ENCODE measurements at places on chromosomes 1 and 21.

DNA sequence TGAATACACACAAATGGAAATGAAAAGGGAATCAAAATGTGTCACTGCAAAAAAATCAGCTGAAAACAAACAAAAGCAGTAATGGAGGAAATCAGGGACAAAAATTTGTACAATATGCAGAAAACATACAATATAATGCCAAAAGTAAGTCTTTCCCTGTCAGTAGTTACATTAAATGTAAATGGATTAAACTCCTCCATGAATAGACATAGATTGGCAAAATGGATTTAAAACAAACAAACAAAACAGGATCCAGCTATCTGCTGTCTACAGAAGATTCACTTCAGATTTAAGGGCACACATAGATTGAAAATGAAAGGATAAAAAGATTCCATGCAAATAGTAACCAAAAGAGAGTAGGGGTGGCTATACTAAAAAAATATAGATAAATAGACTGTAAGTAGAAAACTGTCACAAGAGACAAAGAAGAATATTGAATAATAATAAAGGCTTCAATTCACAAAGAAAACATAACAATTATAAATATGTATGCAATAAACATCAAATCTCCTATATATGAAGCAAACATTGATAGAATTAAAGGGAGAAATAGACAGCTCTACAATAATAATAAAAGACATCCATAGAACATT, 42.2 kb upstream of the ERO1B start:
- no peak for DNase-seq

DNA sequence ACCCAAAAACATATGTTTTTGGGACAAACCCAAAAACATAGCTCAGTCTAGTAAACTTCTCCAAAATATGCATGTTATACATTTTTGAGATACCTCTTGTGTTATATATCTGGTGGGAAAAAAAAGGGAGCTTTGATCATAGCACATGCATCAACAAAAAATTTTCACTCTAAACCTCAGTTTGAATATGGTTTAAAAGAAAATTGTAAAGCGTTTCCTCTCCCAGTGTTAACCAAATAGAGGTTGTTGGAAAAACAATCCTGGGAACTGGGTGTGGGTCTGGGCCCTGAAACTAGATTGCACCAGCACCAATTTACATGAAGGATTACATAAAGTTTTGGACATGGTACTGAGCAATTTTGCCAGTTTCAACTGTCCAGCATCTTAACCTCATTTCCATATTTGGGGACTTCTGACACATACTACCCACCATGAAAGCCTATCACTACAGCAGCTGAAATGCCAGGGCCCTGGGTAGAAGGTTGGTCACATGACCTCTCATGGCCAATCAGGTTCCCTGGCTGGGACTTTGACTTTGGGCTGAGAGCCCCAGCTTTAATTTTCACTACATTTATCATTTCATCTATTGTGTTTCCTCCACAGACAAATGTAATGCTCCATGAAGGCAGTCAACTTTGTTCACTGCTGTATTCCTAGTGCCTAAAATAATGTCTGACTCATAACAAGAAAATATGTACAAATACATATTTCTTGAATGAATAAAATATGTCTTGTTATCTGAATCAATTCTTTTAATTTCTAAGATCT, 150.7 kb downstream of the SETD4 start:
- DNase-seq: no peak

DNA sequence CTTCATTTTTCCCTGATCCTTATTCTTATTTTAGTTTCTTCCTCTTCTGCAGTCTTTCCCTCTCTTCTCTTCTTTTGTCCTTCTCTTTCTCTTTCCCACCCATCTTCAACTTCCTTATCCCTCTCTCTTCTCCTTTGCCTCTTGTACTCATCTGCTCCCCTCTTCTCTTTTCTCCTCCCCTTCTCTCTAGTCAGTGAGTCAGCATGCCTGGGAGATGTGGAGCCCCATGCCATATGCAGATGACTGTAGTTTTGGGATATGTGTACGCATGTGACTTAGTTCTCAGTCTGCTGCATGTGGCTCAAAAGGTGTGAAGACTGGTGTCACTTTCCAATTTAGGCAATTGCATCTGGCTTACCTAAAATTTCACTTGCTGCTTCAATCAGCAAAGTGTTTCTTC, 10.4 kb downstream of the DNAJC6 start:
- no peak for DNase-seq

DNA sequence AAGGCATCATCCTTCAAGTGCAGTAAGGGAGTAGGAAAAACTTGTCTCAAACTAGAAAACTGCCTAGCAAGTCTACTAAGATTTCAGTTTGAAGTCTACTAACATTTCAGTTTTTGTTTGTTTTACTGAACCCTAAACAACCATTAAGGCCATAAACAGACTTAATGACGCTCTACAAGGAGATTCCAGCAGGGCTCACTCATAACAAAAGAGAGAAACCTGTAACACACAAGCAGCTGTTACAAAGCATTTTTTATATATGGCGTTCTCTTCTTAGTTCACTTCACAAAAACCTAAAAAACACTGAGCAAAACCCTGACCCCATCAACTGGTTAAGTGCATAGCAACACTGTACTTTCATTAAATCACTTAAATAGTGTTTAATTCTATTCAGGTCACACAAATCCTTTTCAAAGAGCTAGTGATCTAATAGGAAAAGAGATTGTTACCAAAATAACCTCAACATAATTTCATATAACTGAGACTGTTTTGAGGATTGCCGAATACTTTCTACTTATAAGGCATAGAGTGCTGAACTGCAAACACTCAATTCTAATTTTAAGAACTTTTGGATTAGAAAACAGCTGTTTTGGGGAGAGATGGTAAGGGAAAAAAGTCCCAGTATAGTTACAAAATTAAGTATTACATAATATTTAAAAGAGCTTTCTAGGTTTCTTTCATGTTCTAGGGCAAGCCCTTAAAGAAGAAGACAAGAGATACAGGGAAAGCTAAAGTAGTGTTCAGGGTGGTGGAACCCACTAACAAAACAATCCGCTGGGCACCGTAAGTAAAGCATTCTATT, 1.4 kb downstream of the B3GALNT2 start:
- no peak for DNase-seq

DNA sequence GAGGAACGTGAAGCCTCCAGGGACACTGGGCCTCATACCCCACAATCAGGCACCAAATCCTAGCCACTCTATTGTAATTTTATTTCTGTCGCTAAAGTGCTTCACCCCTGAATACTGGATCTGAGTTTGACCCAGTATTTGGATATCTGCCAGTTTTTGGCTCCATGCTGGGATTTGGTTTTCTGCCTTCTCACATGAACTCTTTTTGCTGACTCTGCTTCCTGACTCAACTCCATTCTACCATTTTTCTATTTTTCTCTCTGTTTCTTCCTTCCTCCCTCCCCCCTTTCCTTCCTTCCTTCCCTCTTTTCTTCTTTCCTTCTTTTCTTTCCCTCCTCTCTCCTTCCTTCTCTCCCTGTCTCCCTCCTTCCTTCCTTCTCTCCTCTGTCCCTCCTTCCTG, 151.3 kb upstream of the GJB5 start:
- DNase-seq: no peak

DNA sequence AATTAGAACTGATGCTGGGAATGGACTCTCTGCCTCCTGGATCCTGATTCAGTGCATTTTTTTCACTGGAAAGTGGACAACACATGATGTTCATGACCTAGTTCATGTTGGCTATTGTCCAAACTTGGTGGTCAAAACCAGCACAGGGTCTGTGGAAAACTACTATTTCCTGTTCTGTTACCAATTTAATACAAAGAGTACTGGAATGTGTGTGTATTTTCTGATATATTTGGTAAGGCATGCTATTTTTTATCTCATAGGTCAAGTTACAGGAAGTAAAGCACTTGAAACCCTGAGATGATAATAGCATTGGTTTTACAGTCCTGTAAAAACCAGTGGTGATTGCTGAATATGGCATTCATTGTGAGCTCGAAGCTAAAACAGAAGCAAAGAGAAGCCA, 89.9 kb downstream of the SGIP1 start:
- DNase-seq: no peak

DNA sequence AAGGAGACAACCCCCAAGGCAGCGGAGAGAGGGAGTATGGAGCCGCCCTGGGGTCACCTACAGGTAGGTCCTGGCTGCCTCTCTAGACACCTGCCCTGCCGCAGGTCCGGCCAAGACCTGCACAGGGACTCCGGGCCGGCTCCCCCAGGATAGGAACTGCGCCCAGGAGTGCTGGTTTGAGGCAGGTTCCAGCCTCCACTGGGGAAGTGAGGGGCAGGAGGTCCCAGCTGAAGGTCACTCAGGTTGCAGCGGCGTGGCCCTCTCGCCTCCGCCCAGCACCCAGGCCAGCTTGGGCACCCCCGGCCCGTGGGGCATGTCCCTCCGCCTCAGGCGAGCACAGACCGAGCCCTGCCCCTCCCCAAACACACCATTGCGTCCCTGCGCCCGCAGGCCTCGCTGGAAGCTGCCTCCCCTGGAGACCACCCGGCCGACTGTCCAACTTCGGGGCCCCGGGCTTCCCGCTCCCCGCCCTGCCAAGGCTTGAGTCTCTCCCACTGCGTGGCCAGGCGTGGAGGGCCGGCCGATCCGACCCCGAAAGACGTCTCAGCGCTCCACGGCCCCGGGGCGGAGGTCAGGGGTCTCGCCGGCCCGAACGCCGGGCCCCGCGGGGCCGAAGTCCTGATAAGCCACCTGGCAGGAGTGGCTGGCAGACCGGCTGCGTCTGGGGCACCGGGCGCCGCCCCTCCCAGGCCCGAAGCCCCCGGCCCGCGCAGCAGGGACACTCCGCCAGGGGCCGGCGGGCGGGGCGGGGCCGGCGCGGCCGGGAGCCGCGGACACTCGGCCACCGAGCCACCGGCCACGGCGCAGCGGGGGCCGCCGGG, 1.4 kb upstream of the SKI start:
- DNase-seq: no peak

GRCh38 chr1:206082831-206083695, 30.1 kb downstream of the RHEX start:
- no peak for DNase-seq

DNA sequence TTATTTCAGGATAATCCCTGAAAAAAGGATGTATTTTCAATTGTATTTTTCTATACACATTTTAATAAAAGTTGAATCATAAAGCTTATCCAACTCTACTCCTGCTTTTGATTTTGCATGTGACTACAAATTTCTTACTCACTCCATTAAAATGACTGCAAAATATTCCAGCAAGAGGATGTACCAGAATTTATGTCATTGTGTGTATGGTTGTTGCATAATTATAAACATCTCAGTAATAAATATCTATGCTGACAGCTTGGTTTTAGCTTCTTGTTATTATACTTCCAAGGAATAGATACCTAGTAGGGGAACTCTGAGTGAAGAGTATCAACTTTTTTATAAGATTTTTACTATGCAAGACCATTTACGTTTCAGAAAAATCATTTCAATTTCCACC, 463.2 kb upstream of the RUNX1 start:
- no peak for DNase-seq

- no peak for DNase-seq
Observed at GRCh38 chr1:238318294-238319110, 427.8 kb upstream of the ZP4 start.

- DNase-seq: no peak
Observed at GRCh38 chr1:65009176-65009575, 42.8 kb upstream of the JAK1 start.

DNA sequence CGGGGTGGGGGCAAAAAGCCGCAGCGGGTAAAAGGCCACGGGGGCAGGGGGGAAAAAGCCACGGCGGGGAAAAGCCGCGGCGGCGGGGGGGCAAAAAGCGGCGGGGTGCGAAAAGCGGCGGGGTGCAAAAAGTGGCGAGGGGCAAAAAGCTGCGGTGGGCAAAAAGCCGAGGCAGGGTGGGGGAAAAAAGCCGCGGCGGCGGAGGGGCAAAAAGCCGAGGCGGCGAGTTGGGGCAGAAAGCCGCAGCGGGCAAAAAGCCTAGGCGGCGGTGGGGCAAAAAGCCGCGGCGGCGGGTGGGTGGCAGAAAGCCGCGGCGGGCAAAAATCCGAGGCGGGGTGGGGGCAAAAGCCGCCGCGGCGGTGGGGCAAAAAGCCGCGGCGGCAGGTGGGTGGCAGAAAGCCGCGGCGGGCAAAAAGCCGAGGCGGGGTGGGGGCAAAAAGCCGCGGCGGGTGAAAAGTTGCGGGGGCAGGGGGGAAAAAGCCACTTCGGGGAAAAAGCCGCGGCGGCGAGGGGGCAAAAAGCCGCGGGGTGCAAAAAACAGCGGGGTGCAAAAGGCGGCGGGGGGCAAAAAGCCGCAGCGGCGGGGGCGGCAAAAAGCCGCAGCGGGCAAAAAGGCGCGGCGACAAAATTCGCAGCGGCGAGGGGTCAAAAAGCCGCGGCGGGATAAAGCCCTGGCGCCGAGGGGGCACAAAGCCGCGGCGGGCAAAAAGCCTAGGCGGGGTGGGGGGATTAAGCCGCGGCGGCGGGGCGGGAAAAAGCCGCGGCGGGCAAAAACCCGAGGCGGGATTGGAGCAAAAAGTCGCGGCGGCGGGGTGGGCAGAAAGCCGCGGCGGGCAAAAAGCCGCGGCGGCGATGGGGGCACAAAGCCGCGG, 3901.2 kb downstream of the SRGAP2C start:
- no peak for DNase-seq

GRCh38 chr1:110780600-110781484, 92.1 kb upstream of the CD53 start:
- DNase-seq: peak; percentile 41

DNA sequence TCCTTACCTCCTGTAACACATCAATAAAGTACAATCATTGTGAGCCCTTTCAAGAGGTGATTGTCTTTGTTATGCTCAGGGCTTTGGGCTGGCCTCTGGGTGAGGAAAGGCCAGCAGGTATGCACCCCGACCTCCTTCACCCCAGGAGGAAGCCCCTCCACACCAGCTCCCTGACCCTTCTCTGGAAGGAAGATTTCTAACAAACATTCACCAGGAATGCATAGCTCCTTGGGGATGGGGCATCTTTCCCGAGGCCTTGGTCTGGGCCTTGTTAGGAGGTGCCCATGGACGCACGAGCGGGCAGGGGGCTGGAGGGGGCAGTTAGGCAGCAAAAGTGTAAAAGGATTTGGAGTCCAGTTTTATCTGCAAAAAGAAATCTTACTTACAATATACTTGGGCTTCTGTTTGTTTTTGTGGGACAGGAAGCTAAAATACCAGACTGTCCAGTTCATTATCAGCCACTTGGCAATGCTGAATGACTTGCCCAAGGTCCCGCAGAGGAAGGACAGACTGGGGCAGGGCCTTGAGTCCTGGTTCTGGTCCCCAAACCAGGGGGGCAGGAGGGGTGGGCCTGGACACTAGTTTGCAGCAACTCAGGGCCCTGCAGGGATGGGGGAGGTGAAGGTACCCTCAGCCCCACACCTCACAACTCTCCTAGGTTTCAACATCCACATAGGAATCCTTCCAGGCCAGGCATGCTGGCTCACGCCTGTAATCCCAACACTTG, 10.1 kb downstream of the ZC3H12A start:
- DNase-seq: no peak

DNA sequence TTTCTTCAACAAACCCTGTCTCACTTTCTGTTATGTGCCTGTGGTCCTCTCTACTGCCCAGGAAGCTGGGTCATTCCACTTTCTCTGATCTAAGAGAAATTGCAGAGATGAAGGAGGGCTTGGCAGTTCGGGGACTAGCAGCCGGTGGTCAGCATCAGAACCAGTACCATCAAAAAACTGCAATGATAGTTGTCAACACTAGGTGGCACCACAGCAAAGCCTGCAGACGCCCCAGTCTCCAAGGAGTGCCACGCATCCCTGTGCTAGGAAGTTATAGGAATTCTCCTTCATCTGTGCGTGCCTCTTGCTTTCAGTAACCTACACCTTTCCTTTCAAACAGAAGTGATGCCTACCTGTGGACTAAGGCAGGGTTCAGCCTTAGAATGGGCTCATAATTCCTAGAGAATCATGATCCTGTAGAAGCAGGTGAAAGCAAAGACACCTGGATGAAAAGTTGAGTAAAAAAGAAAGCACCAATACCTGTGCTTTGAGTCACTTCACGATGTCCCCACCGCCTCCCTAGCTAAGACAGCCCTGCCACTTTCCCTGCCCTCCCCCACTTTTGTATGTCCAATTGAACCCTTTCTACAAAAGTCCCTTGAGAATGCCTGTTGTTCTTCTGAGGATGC, 129.2 kb downstream of the ADAMTS1 start:
- peak; percentile 18 for DNase-seq

Data from hippocampal formation (tissue), 2 donors.